Breast epithelium (tissue), 4 donors: ENCODE measurements at places on chromosomes 11 and 22. TPM values are rescaled to one million over a fixed set of nuclear protein-coding genes. Genes with fewer than 3 reads are reported as not detected.
A peak's percentile ranks its signal among the peaks of the same experiment; 100 is the strongest.

DNA sequence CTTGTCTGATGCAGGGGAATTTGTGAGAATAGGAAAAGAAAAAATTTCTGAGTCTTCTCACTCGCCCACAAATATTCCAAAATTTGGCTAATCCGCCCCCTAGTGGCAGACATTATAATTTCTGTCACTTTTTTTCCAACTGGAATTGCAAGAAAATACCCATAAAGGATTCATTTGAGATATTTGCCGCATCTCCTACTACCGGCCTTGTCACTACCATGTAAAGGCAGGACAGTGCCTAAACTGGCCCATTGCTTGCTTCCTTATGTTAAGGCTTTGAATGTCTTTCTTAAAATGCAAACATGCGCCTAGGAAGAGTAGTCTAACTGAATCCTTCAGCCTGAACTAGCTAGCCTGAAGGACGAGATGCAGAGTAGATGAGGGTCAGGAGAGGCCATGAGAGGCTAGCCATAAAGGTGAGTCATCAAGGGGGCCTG is 9.3 kb upstream of the CEP295 start:
- H3K36me3 ChIP-seq: no peaks in the 10 kb centered on the region
- H3K27ac ChIP-seq: no peak overlapping the region
- H3K27me3 ChIP-seq: no peaks in the 10 kb centered on the region
- no peak for DNase-seq

GRCh38 chr22:39384750-39385480 is 14.7 kb upstream of the TAB1 start:
- no peaks in the 10 kb centered on the region for H3K4me1 ChIP-seq
- no peak for DNase-seq
- H3K4me3 ChIP-seq: no peak overlapping the region
- no peaks in the 10 kb centered on the region for H3K36me3 ChIP-seq
- H3K27me3 ChIP-seq: no peaks in the 10 kb centered on the region

- no peak for DNase-seq
- no peak overlapping the region for H3K4me3 ChIP-seq
- no peak overlapping the region for H3K27ac ChIP-seq
- no peaks in the 10 kb centered on the region for H3K36me3 ChIP-seq
- peaks cover 8% of the 10 kb centered on the region for H3K4me1 ChIP-seq
These were observed 15.2 kb downstream of the CD82 start for GRCh38 chr11:44580701-44581100.

GRCh38 chr11:35107861-35108260 is 31.1 kb upstream of the CD44 start:
- DNase-seq: no peak
- H3K27me3 ChIP-seq: no peaks in the 10 kb centered on the region
- no peak overlapping the region for H3K27ac ChIP-seq
- no peak overlapping the region for H3K4me3 ChIP-seq
- H3K36me3 ChIP-seq: no peaks in the 10 kb centered on the region
- peaks cover 14% of the 10 kb centered on the region for H3K4me1 ChIP-seq

- peaks cover 59% of the 10 kb centered on the region for H3K27me3 ChIP-seq
- no peak for DNase-seq
- H3K4me1 ChIP-seq: no peaks in the 10 kb centered on the region
These were observed 66.5 kb downstream of the IGF2 start for GRCh38 chr11:2072551-2073261.

GRCh38 chr11:120305286-120305685 is 19.8 kb upstream of the TLCD5 start:
- DNase-seq: no peak
- H3K4me1 ChIP-seq: peaks cover 17% of the 10 kb centered on the region
- peak overlapping the region; percentile 68 for H3K27ac ChIP-seq

GRCh38 chr11:126440792-126441514 is 85.5 kb downstream of the ST3GAL4 start:
- H3K4me3 ChIP-seq: no peak overlapping the region
- H3K27me3 ChIP-seq: peaks cover 3% of the 10 kb centered on the region
- H3K36me3 ChIP-seq: no peaks in the 10 kb centered on the region
- H3K4me1 ChIP-seq: no peaks in the 10 kb centered on the region

GRCh38 chr11:29187215-29187614 is 829.6 kb downstream of the KCNA4 start:
- H3K4me3 ChIP-seq: no peak overlapping the region
- H3K4me1 ChIP-seq: no peaks in the 10 kb centered on the region
- H3K36me3 ChIP-seq: no peaks in the 10 kb centered on the region
- H3K27me3 ChIP-seq: no peaks in the 10 kb centered on the region

GRCh38 chr11:42598341-42598740 is 713.5 kb upstream of the API5 start:
- no peaks in the 10 kb centered on the region for H3K36me3 ChIP-seq
- H3K27ac ChIP-seq: no peak overlapping the region
- H3K27me3 ChIP-seq: no peaks in the 10 kb centered on the region
- no peaks in the 10 kb centered on the region for H3K4me1 ChIP-seq
- no peak overlapping the region for H3K4me3 ChIP-seq

DNA sequence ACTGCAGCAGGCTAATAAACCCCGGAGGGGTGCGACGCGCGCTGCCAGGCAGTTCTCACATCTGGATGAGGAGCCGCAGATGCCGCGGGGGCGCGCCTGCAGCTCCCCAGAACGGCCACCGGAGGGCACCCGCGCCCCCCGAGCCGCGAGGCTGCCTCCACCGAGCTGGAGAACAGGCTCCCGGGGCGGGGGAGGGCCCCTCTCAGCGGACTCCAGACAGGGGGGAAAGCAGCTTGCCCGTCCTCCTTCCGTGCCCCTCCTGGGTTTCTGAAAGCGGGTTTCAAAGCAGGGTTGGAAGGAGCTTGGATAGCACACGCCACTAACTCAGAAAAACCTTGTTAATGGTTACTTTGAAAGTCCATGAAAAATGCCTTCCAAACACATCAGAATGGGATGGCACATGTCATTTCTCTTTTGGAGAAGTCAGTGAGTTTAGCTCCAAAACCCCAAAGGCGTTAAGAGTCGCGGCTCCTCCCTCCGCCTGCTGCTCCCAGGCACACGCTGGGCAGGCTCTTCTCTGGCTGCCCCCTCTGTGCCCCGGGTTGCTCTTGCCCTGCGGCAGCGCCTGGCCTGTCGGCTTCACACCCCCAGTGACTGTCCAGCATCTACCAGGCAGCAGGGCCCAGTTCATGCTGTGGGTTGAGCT is 317.8 kb downstream of the NTM start:
- DNase-seq: no peak
- no peaks in the 10 kb centered on the region for H3K4me1 ChIP-seq
- H3K27ac ChIP-seq: no peak overlapping the region
- H3K36me3 ChIP-seq: no peaks in the 10 kb centered on the region
- H3K27me3 ChIP-seq: no peaks in the 10 kb centered on the region

DNA sequence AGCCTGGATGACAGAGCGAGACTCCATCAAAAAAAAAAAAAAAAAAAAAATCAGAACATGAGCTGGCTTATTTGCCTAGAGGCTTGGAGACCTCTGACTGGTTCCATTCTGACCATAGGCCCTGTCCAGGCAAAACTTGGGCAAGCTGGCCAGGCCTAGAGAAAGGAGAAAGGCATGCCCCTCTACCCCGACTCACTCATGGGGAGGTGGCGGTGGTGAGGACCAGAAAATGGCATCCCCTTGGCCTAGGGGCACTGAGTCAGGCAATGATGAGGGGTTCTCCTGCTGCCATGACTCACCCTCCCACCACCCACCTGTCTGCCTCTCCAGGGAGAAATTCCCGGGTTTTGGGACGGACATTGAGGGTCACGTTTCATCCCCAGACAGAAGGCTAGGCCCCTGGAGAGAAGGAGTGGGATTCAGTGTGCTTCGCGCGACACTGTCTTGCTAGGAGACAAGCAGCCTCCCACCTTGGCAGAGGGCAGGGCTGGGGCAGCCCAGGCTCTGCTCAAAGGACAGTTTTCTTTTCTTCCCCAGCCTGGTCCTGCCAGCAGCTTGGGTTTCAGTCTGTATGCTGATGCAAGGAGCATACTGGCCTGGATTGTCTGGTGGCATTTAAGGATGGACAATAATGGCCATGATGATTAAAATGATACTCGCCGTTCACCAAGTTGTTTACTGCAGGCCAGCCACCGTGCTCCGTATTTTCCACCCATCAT is 17.2 kb downstream of the TOB2 start:
- no peaks in the 10 kb centered on the region for H3K27me3 ChIP-seq
- no peaks in the 10 kb centered on the region for H3K36me3 ChIP-seq
- H3K27ac ChIP-seq: no peak overlapping the region

- DNase-seq: peak; percentile 81
- no peaks in the 10 kb centered on the region for H3K27me3 ChIP-seq
- H3K4me3 ChIP-seq: no peak overlapping the region
- H3K4me1 ChIP-seq: no peaks in the 10 kb centered on the region
- H3K36me3 ChIP-seq: no peaks in the 10 kb centered on the region
These were observed 24.0 kb upstream of the SMIM38 start for GRCh38 chr11:69131644-69132300.

GRCh38 chr11:122749005-122749687 is 89.2 kb upstream of the CRTAM start:
- no peak overlapping the region for H3K4me3 ChIP-seq
- DNase-seq: no peak
- H3K36me3 ChIP-seq: no peaks in the 10 kb centered on the region
- H3K4me1 ChIP-seq: no peaks in the 10 kb centered on the region

DNA sequence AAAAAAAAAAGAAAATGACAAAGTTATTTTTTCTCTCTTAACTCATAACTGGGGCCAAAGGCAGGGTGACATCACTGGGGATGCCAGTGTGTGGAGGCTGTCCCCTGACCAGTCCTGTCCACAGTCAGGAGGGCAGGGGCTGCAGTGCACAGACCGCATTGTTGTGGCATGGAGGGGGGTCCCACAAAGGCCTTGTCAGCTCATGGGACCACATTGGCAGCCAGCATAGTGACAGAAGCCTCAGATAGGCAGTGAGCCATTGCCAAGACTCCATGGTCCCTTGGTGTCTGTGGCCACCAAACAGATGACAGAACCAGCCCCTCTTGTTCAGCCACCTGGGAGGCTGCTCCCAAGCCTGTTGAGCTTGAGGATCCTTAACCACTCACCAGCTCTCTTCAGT is 4.1 kb downstream of the TMEM80 start:
- DNase-seq: no peak
- peaks cover 24% of the 10 kb centered on the region for H3K4me1 ChIP-seq
- H3K36me3 ChIP-seq: no peaks in the 10 kb centered on the region
- no peak overlapping the region for H3K4me3 ChIP-seq
- H3K27ac ChIP-seq: peak overlapping the region; percentile 16

DNA sequence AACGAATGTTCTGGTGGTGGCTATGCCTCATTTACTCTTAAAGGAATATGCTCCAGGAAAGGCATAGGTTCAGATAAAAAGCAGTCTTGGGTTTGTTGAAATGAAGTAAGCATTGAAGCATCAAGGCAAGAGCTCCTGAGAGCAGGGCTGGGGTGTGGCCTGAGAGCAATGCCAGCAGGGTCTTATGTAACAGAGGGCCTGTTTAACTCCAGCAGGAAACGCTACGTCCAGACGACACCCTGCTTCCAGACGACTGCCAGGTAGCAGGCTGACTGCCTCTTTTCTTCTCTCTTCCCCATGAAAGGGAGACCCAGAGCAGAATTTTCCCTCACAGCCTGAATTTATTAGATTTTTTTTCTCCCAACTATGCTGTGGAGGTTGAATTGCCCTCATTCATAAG is 127.2 kb upstream of the SLC5A12 start:
- H3K27ac ChIP-seq: peak overlapping the region; percentile 56
- no peaks in the 10 kb centered on the region for H3K27me3 ChIP-seq
- H3K36me3 ChIP-seq: no peaks in the 10 kb centered on the region
- H3K4me1 ChIP-seq: no peaks in the 10 kb centered on the region

DNA sequence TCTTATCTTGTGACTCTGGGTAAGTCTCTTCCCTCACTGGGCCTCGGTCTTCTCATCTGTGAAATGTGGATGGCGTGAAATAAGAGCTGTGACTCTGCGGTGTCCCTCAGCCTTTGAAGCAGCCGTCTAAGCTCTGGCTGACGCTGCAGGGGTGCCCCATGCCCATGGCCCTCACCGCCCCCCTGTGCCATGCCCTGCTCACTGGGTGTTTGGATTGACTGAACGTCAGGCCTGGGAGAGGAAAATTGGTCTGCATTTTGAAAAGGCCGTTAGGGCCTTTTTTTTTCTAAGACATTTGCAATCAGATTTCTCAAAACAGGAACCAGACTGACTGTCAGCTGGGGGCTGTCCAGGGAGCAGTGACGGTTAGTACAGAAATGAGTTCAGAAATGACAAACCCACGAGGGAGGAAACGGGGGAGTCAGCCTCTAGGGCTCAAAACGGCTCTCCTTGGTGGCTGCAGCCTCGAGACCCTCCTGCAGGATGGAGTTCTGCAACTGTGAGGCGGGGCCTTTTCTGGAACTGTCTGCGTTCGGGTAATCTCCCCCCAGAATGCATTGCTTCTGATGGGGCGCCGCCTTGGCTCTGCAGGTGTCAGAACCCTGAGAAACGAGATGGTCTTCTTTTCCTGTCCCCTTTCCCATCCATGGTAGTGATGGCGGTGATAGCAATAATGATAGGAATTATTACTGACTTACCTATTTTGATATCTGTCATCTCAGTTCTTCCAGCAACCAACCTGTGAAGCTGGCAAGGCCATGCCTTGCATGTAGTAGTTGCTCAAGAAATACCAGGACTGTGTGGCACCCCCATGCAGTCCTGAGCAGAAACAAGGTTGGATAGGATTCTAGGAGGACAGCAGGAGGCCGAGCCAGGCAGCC is 2.0 kb downstream of the GRK2 start:
- peak overlapping the region; percentile 92 for H3K27ac ChIP-seq
- no peak for DNase-seq
- H3K4me3 ChIP-seq: peak overlapping the region; percentile 96
- no peaks in the 10 kb centered on the region for H3K27me3 ChIP-seq

GRCh38 chr11:97702951-97703350 is 1313.1 kb downstream of the JRKL start:
- H3K36me3 ChIP-seq: no peaks in the 10 kb centered on the region
- no peak overlapping the region for H3K4me3 ChIP-seq

GRCh38 chr22:46501701-46502100 is 35.7 kb downstream of the CELSR1 start:
- H3K4me3 ChIP-seq: no peak overlapping the region
- DNase-seq: no peak
- no peaks in the 10 kb centered on the region for H3K4me1 ChIP-seq
- H3K27me3 ChIP-seq: no peaks in the 10 kb centered on the region
- H3K27ac ChIP-seq: no peak overlapping the region

- no peaks in the 10 kb centered on the region for H3K4me1 ChIP-seq
- H3K36me3 ChIP-seq: no peaks in the 10 kb centered on the region
- no peaks in the 10 kb centered on the region for H3K27me3 ChIP-seq
- no peak overlapping the region for H3K4me3 ChIP-seq
- no peak overlapping the region for H3K27ac ChIP-seq
These were observed 229.7 kb upstream of the LARGE1 start for GRCh38 chr22:34150023-34150422.

- no peak for DNase-seq
- H3K27ac ChIP-seq: no peak overlapping the region
- no peaks in the 10 kb centered on the region for H3K36me3 ChIP-seq
- H3K4me1 ChIP-seq: no peaks in the 10 kb centered on the region
- no peaks in the 10 kb centered on the region for H3K27me3 ChIP-seq
- H3K4me3 ChIP-seq: no peak overlapping the region
These were observed 154.1 kb upstream of the POU2AF2 start for GRCh38 chr11:111091321-111091938.

OR52N4 gene
- total RNA-seq: not detected

PPME1 gene
- total RNA-seq: 25.2 TPM

SLC6A5 gene
- not detected for total RNA-seq

OR6A2 gene
- 0.33 TPM for total RNA-seq

DGCR6L gene
- total RNA-seq: 58.3 TPM

MIOX gene
- total RNA-seq: not detected

CCDC188 gene
- total RNA-seq: not detected

OR9G4 gene
- not detected for total RNA-seq

GGTLC3 gene
- not detected for total RNA-seq
